ENCODE measurements at places on chromosomes 5 and 9. TPM values are rescaled to one million over a fixed set of nuclear protein-coding genes. Genes with fewer than 3 reads are reported as not detected.

GRCh38 chr5:90941002-90941720, 382.6 kb downstream of the ADGRV1 start:
- no peaks in the 10 kb centered on the region for H3K27me3 ChIP-seq
- DNase-seq: no peak
- H3K4me3 ChIP-seq: no peak overlapping the region
- peaks cover 15% of the 10 kb centered on the region for H3K4me1 ChIP-seq
- peak overlapping the region; percentile 62 for H3K27ac ChIP-seq

- peaks cover 3% of the 10 kb centered on the region for H3K27me3 ChIP-seq
- H3K4me3 ChIP-seq: no peak overlapping the region
- peak overlapping the region; percentile 73 for H3K27ac ChIP-seq
- H3K4me1 ChIP-seq: peaks cover 27% of the 10 kb centered on the region
Observed at GRCh38 chr9:127862075-127863011, 7.9 kb upstream of the ENG start.

DNA sequence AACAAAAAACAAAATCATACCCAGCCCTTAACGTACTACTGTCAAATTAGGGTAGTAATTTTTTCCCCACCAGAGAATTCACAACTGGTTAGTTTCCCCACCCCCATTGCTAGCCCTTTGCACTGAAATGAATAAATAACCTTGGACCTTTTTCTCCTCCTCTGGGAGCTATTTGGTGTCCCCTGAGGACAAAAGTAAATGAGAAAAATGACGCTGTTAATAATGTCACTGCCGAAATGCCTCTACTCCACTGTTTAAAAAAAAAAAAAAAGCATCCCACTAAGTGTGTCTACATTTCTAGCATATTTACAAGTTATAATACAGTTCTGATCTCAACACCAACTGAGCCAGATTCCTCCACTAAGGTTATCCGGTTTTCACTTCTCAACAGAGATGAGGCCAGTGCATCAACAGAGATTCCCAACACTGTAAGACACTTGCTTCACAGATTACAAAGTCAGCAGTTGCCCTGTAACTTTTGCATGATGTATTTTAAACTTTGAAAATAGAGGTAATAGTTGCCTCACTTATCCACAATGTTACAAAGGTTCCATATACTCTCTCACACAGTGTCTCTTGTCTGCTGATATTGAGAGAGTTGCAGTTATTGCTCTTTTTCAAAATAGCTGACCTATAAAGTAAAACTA, 5.1 kb upstream of the NFIB start:
- no peak overlapping the region for H3K4me3 ChIP-seq
- no peak for DNase-seq
- H3K27ac ChIP-seq: no peak overlapping the region

DNA sequence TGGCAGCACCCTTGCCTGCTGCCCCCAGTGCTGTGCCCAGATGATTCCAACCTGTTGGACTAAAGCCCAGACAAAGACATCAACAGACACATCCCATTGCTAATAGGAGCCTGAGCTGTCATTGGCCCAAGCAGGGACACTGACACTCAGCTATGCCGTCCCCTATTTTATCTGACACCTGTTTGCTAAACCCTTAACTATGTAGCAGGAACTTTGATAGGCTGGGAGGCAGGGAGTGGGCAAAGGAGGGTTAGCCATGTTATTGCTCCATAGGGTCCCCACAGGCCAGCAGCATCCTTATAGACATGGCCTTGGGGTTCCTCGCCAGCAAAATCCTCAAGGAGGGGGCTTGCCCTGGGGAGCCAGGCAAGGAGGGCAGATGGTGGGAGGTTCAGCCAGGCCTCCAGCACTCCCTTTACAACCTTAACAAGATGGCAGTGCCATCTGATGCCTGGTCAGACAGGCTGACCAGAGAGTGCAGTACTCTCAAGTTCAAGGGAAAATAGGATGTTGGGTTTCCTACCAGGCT, 50.4 kb upstream of the CDKN2AIPNL start:
- H3K27ac ChIP-seq: no peak overlapping the region
- DNase-seq: no peak
- peaks cover 3% of the 10 kb centered on the region for H3K27me3 ChIP-seq
- H3K4me3 ChIP-seq: no peak overlapping the region
- peaks cover 16% of the 10 kb centered on the region for H3K4me1 ChIP-seq

DNA sequence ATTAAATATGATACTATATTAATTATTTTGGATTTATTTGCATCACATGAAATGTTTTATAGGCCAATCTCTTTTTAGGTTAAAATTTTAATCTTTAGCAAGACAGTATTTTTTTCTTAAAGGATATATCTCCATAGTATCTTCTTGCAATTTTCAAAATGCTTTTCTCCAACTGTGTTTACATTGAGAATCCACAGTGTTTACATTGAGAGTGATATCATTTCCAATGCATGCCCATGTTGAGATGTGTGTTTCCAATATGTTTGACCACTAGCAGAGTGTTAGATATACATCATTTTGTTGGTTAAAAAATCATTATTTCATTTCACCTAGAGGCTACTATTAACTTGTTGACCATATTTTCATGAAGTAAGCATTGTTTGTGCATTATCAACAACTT, 17.3 kb downstream of the VCAN start:
- H3K27me3 ChIP-seq: peaks cover 8% of the 10 kb centered on the region
- DNase-seq: no peak
- H3K36me3 ChIP-seq: no peaks in the 10 kb centered on the region
- no peaks in the 10 kb centered on the region for H3K4me1 ChIP-seq
- H3K27ac ChIP-seq: no peak overlapping the region

DNA sequence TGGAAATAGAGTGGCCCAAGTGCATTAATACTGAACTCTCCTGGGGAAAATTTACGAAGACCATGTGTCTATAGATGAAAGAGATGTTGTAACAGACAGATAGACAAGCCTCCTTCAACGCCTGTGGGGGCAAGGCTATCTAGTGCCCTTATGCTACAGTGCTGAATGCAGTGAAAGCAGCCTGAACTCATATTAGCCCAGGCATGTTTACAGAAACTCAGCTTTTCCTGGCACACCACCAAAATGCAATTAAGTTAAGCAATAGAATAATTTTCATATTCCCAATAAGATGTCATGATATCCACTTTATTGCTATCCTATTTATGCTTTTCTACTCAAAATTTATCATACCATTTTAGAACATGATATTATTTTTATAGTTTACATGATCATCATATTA, 277.0 kb downstream of the DIRAS2 start:
- H3K27me3 ChIP-seq: peaks cover 9% of the 10 kb centered on the region
- DNase-seq: no peak
- H3K4me1 ChIP-seq: no peaks in the 10 kb centered on the region
- no peak overlapping the region for H3K27ac ChIP-seq
- H3K4me3 ChIP-seq: no peak overlapping the region

DNA sequence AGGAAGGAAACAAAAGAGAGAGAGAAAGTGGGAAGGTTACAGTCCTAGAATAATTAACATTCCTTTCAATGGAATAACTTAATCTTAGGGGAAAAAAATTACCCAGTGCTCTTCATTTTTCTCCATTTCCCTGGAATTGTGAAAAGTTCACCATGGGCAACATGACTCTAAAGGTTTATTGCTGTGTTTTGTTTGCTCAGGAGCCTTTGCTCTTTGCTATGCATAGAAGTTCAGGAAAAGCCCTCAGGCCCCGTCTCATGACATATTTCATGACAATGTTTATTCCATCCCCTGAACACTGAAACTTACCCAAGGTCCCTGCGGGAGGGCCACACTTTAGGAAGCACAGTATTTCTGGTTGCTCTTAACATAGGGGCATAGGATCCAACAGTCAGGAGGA, 9.8 kb upstream of the CTSL start:
- H3K27ac ChIP-seq: no peak overlapping the region
- DNase-seq: no peak
- H3K4me3 ChIP-seq: no peak overlapping the region
- peaks cover 19% of the 10 kb centered on the region for H3K27me3 ChIP-seq
- H3K36me3 ChIP-seq: peaks cover 2% of the 10 kb centered on the region
- peaks cover 15% of the 10 kb centered on the region for H3K4me1 ChIP-seq

DNA sequence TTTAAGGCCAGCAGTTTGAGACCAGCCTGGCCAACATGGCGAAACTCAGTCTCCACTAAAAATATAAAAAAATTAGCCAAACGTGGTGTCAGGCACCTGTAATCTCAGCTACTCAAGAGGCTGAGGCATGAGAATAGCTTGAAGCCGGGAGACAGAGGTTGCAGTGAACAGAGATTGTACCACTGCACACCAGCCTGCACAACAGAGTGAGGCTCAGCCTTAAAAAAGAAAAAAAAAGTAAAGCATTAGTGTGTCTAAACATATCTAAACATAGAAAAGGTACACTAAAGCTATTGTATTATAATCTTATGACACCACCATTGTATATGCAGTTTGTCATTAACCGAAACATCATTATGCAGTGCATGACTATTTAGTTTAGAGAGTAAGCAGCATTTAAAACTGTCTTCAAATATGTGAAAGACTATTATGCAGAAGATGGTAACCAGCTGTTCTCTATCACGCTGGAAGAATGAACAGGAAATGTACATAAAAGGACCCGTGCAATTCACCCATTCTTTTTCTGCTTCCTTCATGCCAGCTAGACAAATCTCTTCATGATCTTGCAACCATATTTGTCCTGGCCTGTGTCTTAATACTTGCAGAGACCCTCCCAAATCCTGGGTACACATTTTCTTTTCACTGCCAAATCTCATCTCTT, 58.6 kb downstream of the ITGA1 start:
- DNase-seq: no peak
- no peaks in the 10 kb centered on the region for H3K27me3 ChIP-seq
- peaks cover 5% of the 10 kb centered on the region for H3K4me1 ChIP-seq
- H3K36me3 ChIP-seq: peaks cover under 1% of the 10 kb centered on the region
- no peak overlapping the region for H3K4me3 ChIP-seq
- H3K27ac ChIP-seq: no peak overlapping the region

The NXNL2 gene
- total RNA-seq: not detected
